Thymus (tissue), 14 donors: ENCODE measurements at places on chromosomes 16 and 17. TPM values are rescaled to one million over a fixed set of nuclear protein-coding genes. Genes with fewer than 3 reads are reported as not detected.

The TMIGD1 gene
- total RNA-seq: not detected

The KLHL11 gene
- total RNA-seq: 11.4 TPM

The LRRC36 gene
- 0.19 TPM for total RNA-seq

The PSMD3 gene
- total RNA-seq: 71.8 TPM
